ENCODE measurements at places on chromosomes 7 and 10. TPM values are rescaled to one million over a fixed set of nuclear protein-coding genes. Genes with fewer than 3 reads are reported as not detected.

- no peak for DNase-seq
Observed at GRCh38 chr10:120478386-120478785, 21.4 kb downstream of the PLPP4 start.

DNA sequence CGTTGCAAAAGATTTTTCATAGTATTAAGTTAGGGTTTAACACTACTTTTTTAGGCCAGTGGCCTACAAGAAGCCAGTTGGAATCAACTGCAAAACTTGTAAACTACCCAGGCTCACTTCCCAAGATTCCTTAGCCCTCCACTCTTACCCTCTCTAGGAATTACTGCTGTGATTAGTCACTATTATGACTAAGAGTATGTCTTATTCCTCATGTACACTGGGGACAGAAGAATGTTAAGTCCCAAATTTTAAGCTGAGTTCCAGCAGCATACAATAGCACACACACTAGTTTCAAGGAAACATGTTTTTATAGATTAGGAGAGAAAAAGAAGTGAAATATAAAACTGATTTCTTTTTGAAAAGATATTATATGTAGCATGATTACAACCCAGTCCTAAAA lies 42.8 kb downstream of the FBXL13 start:
- no peak for DNase-seq

ZNF467 gene
- total RNA-seq = 2.5 TPM

FAM13C gene
- 1.0 TPM for total RNA-seq

- DNase-seq = no peak
Observed at GRCh38 chr7:140127360-140128127, 49.2 kb downstream of the KDM7A start.

GRCh38 chr7:121797657-121798452 lies 75.1 kb upstream of the PTPRZ1 start:
- DNase-seq = no peak

PDCD11 gene
- 14.9 TPM for total RNA-seq

DNA sequence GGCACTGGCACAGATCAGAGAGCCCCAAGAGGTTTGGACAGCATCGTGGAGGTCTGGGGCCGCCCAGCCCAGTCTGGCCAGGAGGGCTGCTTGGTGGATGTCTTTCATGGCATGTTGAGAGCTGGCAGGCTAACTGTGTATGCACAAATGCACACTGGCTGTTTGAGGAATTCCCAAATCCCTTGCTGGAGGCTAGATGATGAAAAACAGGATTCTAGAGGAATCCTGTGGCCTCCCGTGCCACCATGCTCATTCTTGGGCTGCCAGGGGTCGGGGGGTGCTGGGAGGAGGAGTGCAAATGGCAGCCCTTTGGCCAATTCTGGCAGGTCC lies 26.5 kb downstream of the LEP start:
- DNase-seq = no peak

DNA sequence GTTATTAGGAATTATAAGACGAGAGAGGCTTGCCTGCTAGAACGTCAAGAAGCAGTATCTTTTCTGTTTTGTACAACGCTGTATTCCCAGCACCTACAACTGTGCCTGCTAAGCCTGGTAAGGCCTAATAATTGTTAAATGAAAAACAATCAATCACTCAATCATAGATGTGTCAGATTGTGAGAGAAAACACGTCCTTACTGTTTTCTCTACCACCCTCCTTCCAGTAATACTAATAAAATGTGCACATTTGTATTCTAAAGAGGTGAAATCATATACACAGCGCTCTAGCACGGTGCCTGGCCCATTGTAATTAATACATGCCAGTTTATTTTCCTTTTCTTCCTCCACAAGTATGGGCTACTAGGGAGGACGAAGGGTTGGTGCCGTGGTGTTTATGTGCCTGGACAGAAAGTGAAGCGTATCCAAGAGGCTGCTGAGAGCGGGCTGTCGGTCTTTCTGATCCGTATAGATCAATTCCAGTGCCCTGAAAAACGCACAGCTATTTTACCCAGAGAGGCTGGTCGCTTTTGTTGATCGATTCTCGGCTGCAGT lies 1.5 kb upstream of the AUTS2 start:
- no peak for DNase-seq

DNA sequence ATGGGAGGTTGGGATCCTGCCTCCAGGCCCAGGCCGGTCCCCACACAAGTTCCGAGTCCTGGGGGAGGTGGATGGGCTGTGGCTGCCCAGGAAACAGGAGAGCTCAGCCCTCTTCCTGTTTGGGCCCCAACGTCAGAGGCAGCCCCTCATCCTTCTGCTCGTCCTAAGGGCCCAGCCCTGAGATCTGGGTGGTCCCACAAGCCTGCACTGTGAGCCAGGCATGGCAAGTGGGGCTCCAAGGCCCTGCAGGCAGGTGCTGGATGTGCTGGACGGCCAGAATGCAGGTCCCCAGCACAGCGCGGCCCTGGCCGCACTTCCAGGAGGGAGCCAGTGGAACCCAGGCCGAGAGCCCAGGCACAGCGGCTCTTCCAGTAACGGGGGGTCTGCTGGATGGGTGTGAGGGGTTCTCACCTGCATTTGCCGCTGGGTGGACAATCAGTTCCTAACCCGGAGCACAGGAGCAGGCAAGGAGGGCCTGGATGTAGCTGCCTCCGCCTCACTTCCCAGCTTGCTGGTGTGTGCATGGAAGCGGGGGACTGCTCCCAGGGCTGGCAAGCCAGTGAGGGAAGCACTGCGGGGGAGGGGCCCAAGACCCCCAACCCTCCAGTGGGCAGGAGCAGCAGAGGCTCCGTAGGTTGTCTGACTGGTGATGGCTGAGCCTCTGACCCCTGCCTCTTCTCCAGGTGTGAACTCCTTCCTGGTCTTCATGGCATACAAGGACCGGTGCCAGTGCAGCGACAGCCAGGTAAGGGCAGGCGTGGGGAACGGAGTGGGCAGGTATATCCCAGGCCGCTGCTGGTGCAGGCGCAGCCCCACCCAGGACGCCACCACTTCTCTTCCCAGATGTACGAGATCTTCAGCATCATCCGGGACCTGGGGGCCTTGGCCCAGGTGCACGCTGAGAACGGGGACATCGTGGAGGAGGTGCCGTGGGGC lies 9.7 kb downstream of the DPYSL4 start:
- DNase-seq = no peak

DNA sequence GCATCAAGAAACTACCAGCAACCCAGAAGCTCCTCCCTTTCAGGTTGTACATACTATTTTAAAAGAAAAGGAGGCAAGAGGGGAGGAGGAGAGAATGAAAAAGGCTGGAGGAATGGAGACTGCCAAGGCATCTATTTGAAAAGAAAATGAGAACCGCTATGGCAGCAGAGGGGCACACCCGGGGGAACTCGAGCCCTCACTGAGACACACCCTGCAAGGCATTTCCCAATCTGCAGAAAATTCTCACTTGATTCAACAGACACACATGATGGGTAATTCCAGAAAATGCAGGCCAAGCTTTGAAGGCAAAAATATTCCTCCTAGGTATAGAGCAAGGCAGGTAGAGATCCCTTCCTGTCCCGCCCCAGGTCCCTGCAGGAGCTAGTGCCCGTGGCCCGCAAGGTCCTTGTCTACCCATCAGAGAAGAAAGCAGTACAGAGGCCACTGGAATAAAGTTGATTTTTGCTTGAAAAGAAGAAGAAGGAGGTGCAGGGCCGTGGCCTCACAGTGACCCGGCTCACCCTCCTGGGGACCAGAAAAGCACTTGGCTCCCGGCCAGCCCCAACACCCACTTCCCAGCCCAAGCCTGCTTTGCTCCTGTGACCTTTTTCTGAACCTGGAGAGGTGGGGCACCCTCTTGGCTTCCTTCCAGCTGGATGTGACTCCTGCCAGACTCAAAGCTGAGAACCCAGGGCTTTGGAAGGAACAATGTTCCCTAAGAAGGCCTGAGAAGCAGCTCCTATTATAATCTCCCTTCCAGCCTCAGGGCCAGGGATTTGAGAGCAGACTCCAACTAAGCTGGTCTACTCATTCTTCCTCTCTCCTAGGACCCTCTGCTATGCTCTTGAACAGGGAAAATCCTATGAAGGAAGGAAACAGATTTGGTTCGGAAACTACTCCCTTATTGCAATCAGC lies 6.2 kb upstream of the PIK3CG start:
- DNase-seq = peak; percentile 33

DNA sequence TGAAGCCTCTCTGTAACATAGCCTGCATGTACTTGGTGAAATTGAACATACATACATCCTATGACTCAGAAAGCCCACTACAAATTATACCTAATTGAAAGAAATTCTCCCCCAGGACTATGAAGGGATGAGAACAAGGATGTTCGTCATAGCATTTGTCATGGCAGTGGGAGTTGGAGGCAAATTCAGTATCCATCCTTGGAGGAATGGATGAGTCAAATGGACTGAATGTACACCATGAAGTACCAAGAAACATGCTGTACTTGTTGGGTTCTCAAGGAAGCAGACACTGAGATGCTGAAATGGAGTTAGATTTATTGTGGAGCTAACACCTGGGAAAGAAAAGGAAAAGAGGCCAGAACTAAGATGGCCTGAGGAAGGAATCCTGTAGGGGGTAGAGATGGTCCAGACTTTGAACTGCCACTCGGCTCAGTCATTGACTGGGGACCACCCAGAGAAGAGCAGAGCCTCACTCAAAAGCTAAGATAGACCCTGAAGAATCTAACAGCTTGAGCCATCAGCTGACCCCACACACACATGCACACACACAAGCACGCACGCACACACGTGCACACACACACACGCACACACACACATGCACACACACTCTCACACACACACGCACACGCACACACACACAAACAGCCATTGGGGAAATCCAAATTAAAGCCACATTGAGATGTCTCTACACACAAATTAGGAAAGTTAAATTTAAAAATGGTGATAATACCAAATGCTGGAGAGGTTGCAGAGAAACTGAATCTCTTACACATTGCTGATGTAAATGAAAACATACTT lies 22.3 kb downstream of the AOC1 start:
- DNase-seq = no peak

GRCh38 chr7:113976508-113976907 lies 57.7 kb upstream of the PPP1R3A start:
- DNase-seq = no peak

THNSL1 gene
- total RNA-seq = 2.3 TPM

CFAP43 gene
- 0.16 TPM for total RNA-seq

RGR gene
- not detected for total RNA-seq

DNA sequence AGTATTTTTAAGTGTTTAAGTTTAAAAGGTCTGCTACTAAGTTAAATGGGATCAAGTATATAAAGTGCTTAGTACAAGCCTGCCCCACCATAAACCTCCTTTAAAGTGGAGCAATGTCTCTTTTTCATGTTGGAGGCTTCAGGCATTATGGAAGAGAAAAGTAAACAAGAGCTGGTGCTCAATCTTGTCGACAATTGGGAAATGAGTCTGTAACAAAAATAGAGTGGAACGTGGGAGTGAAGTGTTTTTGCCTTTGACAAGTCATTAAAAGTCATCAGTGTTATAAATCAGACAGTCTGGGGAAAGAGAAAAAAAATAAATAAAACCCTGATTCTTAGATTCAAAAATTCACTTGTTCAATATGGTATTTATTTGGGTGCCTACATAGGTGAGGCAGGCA lies 44.7 kb downstream of the DNAJC12 start:
- no peak for DNase-seq

DNA sequence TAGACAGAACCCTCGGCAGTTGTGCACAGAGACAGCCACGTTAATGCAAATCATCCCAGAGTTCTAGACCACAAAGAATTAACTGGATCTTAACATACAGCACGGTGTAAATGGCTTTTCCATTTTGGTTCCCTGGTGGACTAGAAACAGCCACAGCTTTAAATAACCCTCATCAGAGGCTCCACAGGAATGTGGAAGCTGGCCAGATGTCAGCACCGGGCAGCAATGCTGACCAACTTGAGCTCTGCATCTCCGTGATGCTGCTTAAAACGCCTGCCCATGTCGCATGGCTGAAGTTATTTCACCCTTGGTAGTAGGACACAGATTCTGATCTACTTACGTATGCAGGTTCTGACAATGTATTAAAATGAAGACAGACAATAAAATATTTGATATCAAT lies 24.5 kb downstream of the RSU1 start:
- DNase-seq = no peak

- DNase-seq = no peak
Observed at GRCh38 chr7:83005410-83005809, 157.3 kb downstream of the PCLO start.

DNA sequence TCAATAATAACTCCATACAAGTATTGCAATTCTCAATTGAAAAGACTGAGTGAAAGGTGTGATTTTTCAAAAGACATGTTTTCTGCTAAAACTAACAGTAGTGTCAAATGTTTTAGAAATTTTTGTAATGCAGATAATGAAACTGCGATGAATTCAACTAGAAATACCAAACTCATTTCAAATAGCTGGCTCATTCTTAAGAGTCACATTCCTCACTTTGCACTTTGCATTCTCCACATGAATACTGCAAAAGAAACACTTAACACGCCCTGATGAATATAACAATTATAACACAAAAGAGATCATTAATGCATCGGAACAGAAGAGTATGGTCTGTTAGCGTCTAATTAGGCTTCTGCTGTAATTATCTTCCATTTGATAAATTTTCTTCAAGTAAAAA lies 15.5 kb upstream of the TSPAN12 start:
- no peak for DNase-seq

GRCh38 chr7:17661982-17662585 lies 278.2 kb downstream of the SNX13 start:
- no peak for DNase-seq

GRCh38 chr10:72263613-72264241 lies 10.0 kb upstream of the DDIT4 start:
- peak; percentile 71 for DNase-seq

GRCh38 chr7:2181077-2181854 lies 51.5 kb downstream of the MAD1L1 start:
- no peak for DNase-seq

GRCh38 chr10:11235771-11236170 lies 218.1 kb downstream of the CELF2 start:
- no peak for DNase-seq

- no peak for DNase-seq
Observed at GRCh38 chr7:151514461-151515275, 5.0 kb downstream of the RHEB start.

Measured in colonic mucosa (tissue), 4 donors.